ENCODE measurements at places on chromosomes 2 and 18. TPM values are rescaled to one million over a fixed set of nuclear protein-coding genes. Genes with fewer than 3 reads are reported as not detected.

DNA sequence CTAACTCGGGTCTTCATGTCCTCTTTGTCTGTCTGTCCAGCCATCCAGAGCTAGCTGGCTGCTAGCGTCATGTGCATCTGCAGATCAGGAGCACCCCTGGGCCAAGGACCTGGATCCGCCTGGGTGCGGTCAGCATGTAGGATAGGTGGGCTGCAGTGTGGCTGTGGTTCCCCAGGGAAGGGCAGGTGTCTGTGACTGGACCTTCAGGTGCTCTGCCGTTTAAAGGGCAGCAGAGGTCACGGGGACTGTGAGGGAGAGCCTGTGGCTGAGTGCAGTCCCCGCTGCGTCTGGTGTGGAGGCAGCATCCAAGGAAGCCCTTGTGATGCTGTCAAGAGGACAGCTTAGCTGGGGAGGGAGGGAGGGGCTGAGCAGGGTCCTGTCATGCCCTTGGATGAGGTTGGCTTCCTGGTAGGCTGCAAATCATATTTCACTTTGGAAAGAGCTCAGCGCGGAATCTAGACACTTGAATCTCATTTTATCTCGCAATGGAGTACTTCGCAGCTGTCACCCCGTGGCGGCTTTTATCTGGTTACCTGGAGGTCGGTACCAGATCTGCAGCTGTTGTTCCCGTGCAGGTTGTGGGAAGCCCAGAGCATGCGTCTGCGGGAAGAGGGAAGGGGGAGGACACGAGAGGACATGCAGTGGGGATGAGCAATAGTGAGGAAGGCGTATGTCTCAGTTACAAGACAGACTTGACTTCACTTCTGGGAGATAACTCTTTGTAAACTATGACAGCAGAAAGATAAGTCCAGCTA lies 5.9 kb upstream of the RALB start:
- peaks cover 9% of the 10 kb centered on the region for H3K27me3 ChIP-seq
- no peak overlapping the region for H3K27ac ChIP-seq
- no peaks in the 10 kb centered on the region for H3K4me1 ChIP-seq
- H3K4me3 ChIP-seq = no peak overlapping the region

GRCh38 chr2:180985771-180986395 lies 5.5 kb downstream of the UBE2E3 start:
- no peak overlapping the region for H3K27ac ChIP-seq
- no peak for DNase-seq
- peaks cover 10% of the 10 kb centered on the region for H3K4me1 ChIP-seq
- H3K36me3 ChIP-seq = no peaks in the 10 kb centered on the region
- peak overlapping the region; percentile 21 for H3K4me3 ChIP-seq

DNA sequence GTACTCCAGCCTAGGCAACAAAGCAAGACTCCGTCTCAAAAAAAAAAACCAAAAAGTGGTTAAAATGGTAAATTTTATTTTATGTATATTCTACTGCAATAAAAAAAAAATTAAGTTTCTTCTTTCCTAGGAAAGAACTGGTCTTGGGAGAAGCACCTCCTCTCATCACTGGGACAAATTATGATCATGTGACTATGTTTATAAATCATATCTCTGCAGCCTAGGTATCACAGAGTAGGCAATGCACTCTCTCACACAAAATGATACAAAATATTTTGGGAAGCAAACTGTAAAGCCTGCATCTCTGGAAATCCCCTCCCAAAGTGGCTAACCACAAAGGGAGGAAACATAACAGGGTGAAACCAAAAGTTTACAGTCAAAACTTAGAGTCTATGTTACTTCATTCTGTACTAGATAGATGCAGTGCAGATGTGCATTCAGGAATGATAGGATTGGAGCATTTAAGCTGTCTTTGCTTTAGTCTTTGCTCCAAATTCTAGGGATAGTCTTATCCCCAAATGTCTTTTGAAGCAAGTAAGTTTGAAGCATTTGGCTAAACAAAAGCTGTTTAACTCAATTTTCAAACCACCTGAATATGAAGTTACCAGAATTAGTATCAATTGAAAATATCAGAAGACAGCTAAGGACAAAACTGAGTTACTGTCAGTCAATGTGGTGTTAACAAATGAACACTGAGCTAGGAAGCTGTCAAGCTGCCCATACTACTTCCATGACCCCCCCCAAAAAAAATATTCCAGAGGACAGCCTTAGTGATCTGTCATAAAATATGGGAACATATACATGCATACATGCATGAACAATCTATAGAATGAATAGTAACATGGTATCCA lies 21.1 kb upstream of the MALT1 start:
- no peak overlapping the region for H3K4me3 ChIP-seq
- DNase-seq = no peak
- no peaks in the 10 kb centered on the region for H3K27me3 ChIP-seq
- no peaks in the 10 kb centered on the region for H3K4me1 ChIP-seq
- H3K27ac ChIP-seq = no peak overlapping the region

GRCh38 chr2:200159829-200160781 lies 146.4 kb upstream of the SPATS2L start:
- no peaks in the 10 kb centered on the region for H3K36me3 ChIP-seq
- H3K27ac ChIP-seq = no peak overlapping the region
- H3K27me3 ChIP-seq = no peaks in the 10 kb centered on the region
- no peaks in the 10 kb centered on the region for H3K4me1 ChIP-seq
- H3K4me3 ChIP-seq = no peak overlapping the region

GRCh38 chr2:201406077-201406662 lies 45.1 kb downstream of the TRAK2 start:
- H3K4me1 ChIP-seq = peaks cover 7% of the 10 kb centered on the region
- no peak overlapping the region for H3K4me3 ChIP-seq
- H3K27me3 ChIP-seq = no peaks in the 10 kb centered on the region
- peak; percentile 71 for DNase-seq
- H3K36me3 ChIP-seq = no peaks in the 10 kb centered on the region

DNA sequence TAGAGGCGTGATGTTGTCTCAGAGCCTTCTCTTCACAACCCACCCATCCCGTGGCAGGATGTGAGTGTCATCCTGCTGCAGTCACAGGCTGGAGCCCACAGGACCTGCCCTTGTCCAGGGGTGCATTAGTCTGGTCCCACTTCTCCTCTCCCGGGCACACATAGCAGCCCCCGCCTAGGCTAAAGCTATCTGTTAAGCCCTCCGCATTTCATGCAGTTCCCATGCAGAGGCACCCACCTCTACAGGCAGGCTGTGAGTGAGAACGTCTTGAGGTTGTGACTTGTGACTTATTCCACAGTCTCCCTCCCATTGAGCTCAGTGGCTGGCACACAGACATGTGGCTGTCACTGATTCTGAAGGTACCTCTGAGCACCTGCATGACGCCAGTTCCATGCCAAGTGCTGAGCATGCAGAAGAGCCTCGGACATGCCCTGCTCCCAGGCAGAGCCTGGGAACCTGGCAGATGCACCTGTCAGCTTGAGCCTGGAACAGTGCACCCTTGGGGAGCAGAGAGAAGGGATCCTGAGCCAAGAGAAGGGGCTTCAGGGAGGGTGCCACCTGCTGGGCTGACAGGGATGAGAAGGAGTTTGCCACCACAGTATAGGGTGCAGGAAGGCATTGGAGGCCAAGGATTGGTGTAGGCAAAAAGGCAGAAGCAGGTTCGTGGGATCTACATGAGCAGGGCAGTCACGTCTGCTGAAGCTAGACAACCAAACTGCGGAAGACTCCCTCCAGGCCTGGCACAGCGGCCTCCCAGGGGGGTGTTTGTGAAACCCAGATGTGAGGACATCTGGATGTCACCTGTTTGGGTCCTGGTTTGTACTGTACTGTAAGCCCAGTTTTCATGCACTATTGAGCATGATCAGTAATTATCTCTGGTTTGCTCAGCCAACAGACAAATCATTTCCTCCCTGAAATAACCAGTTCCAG lies 213.6 kb downstream of the GLI2 start:
- DNase-seq = no peak
- H3K4me3 ChIP-seq = no peak overlapping the region
- H3K27ac ChIP-seq = no peak overlapping the region
- no peaks in the 10 kb centered on the region for H3K27me3 ChIP-seq
- peaks cover 3% of the 10 kb centered on the region for H3K36me3 ChIP-seq
- H3K4me1 ChIP-seq = no peaks in the 10 kb centered on the region

DNA sequence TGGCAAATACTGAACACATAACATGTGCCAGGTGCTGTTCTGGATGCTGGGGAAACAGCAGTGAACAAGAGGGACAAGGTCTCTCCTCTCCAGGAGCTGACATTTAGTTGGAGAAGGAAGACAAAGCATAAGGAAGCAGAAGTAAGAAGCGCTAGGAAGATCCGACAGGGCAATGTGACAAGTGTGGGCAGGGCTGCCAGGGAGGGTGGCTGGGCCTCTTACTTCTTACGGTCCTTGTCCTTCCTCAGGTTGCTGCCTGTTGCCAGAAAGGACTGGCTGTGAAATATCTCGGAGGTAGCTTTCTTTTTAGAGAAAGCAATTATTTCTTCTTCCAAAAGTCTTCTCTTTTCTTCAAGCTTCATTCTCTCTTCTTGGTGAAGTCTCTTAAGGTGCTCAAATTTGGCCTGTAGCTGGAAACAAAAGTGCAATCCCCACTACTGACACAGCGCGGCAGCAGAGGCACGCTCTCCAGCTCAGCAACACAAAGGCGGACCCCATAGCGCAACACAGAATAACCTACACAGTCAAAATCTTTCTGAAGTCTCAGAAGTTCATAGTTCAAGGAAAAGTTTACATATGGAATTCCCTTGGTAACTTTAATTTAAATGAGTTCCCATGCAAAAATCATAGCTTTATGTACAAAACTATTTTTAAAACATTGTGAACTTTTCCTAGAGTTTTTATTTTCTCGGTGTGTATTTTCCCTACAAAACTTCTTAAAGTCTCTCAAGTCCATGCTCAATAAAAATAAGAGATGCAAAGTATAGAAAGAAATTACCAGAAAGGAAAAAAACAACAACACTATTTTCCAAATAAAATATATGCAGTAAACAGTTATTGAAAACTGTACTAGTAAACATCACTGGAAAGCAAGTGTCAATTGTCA lies 67.7 kb downstream of the SEPTIN10 start:
- no peaks in the 10 kb centered on the region for H3K4me1 ChIP-seq
- DNase-seq = peak; percentile 68
- H3K4me3 ChIP-seq = no peak overlapping the region
- peaks cover 2% of the 10 kb centered on the region for H3K36me3 ChIP-seq
- no peaks in the 10 kb centered on the region for H3K27me3 ChIP-seq
- no peak overlapping the region for H3K27ac ChIP-seq

DNA sequence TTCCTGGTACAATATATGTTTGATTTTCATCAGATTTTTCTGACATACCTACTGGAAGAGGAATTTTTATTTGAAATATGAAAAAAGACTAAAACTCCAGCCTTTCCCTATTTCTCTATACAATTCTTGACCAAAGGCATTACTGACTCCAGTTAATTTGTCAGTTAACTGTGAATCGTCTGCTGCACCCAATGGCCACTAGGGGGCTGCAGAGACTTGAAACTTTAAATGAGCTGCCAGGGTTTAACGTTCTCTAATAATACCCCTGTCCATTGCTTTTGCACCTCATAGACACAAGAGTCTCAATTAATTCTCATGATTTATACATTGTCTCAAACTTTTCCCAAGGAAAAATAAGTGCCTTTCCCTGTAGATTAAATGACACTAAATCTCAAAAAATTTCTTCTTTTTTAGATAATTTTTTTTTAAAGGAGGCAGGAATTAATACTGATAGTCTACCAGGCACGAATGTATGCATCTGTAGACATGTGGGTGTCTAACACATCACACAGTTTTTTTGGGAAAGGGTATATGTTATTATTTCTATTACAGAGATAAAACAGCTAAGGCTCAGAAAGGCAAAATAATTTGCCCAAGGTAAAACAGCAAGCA lies 1.8 kb upstream of the ALK start:
- peaks cover 13% of the 10 kb centered on the region for H3K27me3 ChIP-seq
- no peaks in the 10 kb centered on the region for H3K4me1 ChIP-seq
- H3K36me3 ChIP-seq = no peaks in the 10 kb centered on the region
- H3K27ac ChIP-seq = no peak overlapping the region
- peak; percentile 46 for DNase-seq

DNA sequence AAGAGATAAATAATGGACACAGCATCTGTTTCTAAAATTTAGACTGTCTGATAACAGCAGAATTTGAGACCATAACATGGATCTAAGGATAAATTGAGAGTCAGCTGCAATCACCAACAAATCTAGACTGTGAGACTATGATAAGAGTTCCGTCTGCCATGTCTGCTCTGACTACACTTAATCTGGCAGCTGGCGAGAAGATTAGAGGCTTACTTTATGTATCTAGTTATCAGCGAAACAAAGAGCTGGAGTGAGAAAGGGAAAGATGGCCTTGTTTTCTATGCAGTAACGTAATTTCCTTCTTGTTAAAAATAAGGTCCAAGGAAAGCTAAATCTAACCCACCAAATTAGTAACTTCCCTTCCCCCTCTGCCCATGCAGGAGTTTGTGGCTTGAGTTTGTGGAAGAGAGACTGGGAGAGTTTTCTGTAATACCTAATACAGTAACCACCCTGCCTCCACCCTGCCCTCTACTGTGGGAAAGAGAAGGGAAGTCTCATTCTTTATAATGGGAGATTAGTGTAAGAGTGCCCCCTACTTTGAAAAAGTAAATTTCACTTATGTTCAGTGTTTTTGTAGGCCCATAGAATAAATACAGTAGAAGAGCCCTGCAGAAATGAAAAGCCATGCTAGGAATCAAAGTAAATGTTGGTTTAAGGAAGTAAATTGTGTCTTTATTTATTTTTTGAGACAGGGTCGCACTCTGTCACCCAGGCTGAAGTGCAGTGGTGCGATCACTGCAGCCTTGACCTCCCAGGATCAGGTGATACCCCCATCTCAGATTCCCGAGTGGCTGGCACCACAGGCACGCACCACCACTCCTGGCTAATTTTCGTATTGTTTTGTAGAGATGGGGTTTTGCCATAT lies 27.5 kb downstream of the EML4 start:
- H3K36me3 ChIP-seq = no peaks in the 10 kb centered on the region
- H3K27ac ChIP-seq = no peak overlapping the region
- peak; percentile 61 for DNase-seq
- no peaks in the 10 kb centered on the region for H3K27me3 ChIP-seq

- DNase-seq = no peak
- peaks cover 3% of the 10 kb centered on the region for H3K4me1 ChIP-seq
- H3K4me3 ChIP-seq = no peak overlapping the region
- H3K36me3 ChIP-seq = no peaks in the 10 kb centered on the region
These were observed 32.4 kb downstream of the INO80C start for GRCh38 chr18:35465329-35465728.

GRCh38 chr2:23497063-23497462 lies 112.1 kb downstream of the KLHL29 start:
- no peaks in the 10 kb centered on the region for H3K36me3 ChIP-seq
- H3K27me3 ChIP-seq = no peaks in the 10 kb centered on the region
- peak; percentile 19 for DNase-seq
- no peaks in the 10 kb centered on the region for H3K4me1 ChIP-seq

- H3K4me1 ChIP-seq = peaks cover 15% of the 10 kb centered on the region
- no peak overlapping the region for H3K4me3 ChIP-seq
- H3K27me3 ChIP-seq = no peaks in the 10 kb centered on the region
- H3K27ac ChIP-seq = no peak overlapping the region
These were observed 36.3 kb upstream of the SMAD7 start for GRCh38 chr18:48986851-48987761.

The HTRA2 gene
- 18.8 TPM for polyA plus RNA-seq

The DES gene
- 3.8 TPM for polyA plus RNA-seq

The STEAP3 gene
- 26.7 TPM for polyA plus RNA-seq

The PLEK gene
- not detected for polyA plus RNA-seq

The EGR4 gene
- not detected for polyA plus RNA-seq

The ST6GAL2 gene
- polyA plus RNA-seq = not detected

The GKN2 gene
- polyA plus RNA-seq = not detected

The MLPH gene
- polyA plus RNA-seq = 4.8 TPM

The CHAC2 gene
- polyA plus RNA-seq = 6.8 TPM

Data from fibroblast of lung (primary cell).